ENCODE measurements at places on chromosomes 7 and 10. TPM values are rescaled to one million over a fixed set of nuclear protein-coding genes. Genes with fewer than 3 reads are reported as not detected.

DNA sequence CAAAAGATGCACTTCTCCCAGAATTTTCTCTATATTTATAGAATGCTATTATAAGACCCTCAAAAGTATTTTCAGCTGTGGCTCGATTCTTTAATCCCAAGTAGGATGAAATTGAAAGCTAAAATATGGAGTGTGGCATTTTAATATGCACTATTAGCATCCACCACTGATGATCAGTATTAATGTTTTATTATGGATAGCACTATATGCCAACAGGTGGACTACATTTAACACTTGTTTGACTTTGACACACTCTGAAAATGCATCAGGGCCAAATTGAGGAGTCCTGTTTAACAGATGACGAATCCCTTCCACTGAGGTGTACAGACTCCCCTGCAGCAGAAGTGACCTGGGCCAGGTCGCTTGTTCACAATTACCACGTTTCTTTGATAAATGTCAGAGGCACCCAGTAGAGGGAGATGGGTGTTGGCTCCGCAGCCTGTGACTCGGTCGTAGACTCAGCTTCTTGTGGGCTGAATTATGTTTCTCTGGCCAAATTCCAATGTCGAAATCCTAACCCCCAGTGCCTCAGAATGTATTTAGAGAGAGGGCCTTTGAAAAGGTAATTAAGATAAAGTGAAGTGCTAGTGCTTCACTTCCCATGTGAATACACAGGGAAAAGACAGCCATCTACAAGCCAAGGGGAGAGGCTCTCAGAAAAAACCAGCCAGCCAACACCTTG is 48.1 kb downstream of the WIPF3 start:
- no peaks in the 10 kb centered on the region for H3K36me3 ChIP-seq
- DNase-seq: no peak
- no peaks in the 10 kb centered on the region for H3K4me1 ChIP-seq
- H3K27me3 ChIP-seq: no peaks in the 10 kb centered on the region

The SLC18A3 gene
- not detected for total RNA-seq

DNA sequence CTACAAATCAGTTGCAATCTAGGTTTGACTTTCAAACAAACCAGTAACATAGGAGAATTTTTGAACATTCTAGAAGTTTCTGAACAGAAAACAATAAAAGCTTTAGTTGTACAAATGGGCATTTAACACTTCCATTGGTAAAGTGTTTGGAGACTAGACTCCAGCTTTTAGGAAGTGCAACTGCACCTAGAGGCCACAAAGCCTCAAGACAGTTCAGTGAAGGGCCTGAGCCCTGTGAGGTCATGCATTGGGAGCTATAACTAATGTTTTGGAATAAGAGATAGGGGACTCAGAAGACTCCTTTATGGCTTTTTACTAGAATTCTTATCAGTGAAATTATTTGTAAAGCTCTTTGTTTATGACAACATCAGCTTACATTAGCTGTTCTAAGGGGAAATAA is 3.0 kb upstream of the EPHB6 start:
- peaks cover 14% of the 10 kb centered on the region for H3K27me3 ChIP-seq
- no peak overlapping the region for H3K4me3 ChIP-seq
- no peak for DNase-seq
- H3K4me1 ChIP-seq: peaks cover 4% of the 10 kb centered on the region

- H3K27me3 ChIP-seq: no peaks in the 10 kb centered on the region
- H3K36me3 ChIP-seq: no peaks in the 10 kb centered on the region
- H3K4me3 ChIP-seq: no peak overlapping the region
- H3K27ac ChIP-seq: no peak overlapping the region
- no peak for DNase-seq
Measured at GRCh38 chr10:10007957-10008356, 1009.7 kb upstream of the CELF2 start.

Data from neural progenitor cell (in vitro differentiated cells).